AML-193 (cell line): ENCODE measurements at places on chromosomes 16 and 17.

- peak; percentile 58 for DNase-seq
These were observed 111.7 kb downstream of the MAP2K6 start for GRCh38 chr17:69525920-69526841.

- DNase-seq: no peak
These were observed 20.5 kb downstream of the SOX9 start for GRCh38 chr17:72141336-72141735.

DNA sequence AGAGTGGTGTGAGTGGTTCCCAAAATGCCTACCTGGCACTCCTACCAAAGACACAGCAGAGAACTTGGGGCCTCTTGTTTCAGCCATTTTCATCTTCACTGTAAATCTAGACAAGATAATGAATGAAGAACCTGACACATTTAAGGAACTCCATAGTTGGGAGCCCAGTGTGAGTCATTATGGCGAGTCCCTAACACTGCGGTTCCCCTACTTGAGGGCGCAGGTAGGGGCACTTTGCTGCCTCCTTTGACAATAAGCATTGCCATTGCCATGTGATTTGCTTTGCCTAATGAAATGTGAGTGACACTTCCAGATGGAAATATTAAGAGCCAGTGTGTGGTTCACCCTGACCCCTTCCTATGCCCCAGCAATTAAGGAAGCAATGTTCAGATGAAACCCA is 517.6 kb downstream of the MAF start:
- no peak for DNase-seq

GRCh38 chr17:70313086-70313852 is 143.9 kb downstream of the KCNJ2 start:
- DNase-seq: no peak

GRCh38 chr16:8678068-8678927 is 3.9 kb downstream of the ABAT start:
- DNase-seq: no peak

DNA sequence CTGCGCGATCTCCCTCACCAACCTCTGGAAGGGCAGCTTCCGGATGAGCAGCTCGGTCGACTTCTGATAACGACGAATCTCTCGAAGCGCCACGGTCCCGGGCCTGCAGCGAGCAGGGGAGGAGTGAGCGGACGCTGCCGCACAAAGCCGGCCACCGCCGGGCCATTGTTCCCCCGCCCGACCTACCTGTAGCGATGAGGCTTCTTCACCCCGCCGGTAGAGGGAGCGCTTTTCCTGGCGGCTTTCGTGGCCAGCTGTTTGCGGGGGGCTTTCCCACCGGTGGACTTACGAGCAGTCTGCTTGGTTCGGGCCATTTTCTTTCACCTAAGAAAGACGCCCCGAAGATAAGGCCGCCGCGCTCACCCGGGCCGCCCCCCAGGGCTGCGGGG is 5.8 kb upstream of the UNK start:
- DNase-seq: peak; percentile 71

DNA sequence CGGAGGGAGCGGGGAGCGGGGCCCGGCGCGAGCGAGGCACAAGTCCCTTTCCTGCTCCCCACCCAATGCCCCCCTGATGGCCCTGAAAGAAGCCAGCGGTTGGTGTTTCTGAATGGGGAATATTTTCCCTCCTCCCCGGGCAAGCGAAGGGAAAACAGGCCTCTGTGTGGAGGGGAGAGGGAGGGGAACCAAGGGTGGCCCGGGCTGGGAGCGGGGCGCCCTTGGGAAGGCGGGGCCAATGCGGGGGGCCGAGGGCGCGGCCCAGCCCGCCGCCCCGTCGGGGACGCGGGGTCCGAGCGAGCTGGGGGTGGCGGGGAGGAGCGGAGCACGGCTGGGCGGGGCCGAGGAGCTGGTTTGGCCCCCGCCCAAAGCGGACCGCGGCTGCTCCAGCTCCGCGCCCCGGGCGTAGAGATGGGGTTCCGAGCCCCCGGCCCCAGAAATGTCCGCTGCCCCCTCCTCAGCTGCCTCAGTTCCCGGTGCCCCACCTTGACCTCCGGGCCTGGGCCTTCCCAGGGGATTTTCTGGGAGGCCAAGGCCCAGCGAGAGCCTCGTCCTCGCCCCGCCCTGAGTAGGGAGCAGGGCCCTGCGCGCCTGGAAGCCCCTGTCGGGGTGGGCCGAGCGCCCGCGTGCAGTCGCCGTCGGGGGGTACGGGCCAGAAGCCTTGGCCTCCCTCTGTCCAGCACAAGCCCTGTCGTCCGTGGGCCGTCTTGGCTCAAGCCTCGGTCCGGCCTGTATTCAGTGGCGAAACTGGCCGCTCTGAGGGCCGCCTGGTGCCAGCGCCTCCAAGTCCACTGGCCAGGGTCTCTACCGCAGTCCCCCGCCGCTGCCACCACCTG is 3.9 kb upstream of the HEXIM1 start:
- no peak for DNase-seq

DNA sequence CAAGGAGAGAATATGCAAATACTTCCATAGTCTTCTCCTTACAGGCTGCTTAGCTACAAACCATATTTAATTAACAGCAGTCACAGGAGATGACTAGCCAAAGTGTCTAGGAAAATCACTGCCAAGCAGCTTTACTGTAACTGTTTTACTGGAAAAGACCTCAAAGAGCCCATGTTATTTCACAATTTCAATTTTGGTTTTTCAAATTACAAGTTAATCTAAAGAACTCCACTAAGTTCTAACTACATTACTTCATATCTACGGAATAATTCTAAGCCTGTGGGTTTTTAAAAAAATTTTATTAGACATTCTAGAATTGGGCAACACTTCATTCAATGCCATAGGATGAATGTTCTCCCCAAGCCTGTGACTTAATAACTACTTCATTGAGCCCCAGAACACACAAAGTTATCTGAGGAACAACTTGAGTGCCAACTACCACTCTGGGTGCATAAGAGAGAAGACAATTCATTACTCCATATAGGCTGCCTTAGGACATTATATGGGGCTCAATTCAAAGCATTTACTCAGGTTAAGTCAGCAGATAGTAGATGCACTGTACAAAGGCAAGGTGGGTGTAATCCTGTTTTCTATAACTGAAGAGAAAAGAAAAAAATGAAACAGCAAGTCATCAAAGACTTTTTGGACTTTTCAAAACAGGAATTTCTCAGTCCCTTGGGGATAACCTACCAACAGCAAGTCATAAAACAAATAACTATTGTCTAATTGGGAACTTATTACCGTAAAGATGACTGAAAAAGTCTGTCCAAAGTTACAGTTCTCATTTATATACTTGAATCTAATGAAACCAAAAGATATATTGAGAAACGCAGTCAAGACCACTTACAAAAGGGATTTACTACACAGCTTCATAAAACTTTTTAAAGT is 33.0 kb downstream of the STAT3 start:
- no peak for DNase-seq
